ENCODE measurements at places on chromosomes 5 and 9. TPM values are rescaled to one million over a fixed set of nuclear protein-coding genes. Genes with fewer than 3 reads are reported as not detected.

The NME5 gene
- 8.8 TPM for total RNA-seq

The PPP3R2 gene
- 0.63 TPM for total RNA-seq

The SOHLH1 gene
- total RNA-seq = not detected

The KIAA1191 gene
- 114 TPM for total RNA-seq

The OBP2B gene
- total RNA-seq = not detected

The MACROH2A1 gene
- 213 TPM for total RNA-seq

The C9orf153 gene
- total RNA-seq = 1.3 TPM

The PTAR1 gene
- 99.5 TPM for total RNA-seq

The SPINK7 gene
- not detected for total RNA-seq

The KCNT1 gene
- 6.9 TPM for total RNA-seq

The AK6 gene
- 21.0 TPM for total RNA-seq

The IZUMO3 gene
- not detected for total RNA-seq

The SLC34A3 gene
- not detected for total RNA-seq

The FBXL7 gene
- 5.0 TPM for total RNA-seq

The FAM221B gene
- total RNA-seq = not detected

The PTGS1 gene
- 0.31 TPM for total RNA-seq

The GABRP gene
- not detected for total RNA-seq

The RPL37 gene
- 547 TPM for total RNA-seq

The AGGF1 gene
- total RNA-seq = 32.2 TPM

The IQGAP2 gene
- 25.0 TPM for total RNA-seq

The LRRC26 gene
- 0.31 TPM for total RNA-seq

The ORM1 gene
- not detected for total RNA-seq

The ARHGAP26 gene
- 20.0 TPM for total RNA-seq

The BTNL9 gene
- total RNA-seq = 5.6 TPM

The ANXA2R gene
- 2.5 TPM for total RNA-seq

The IL9 gene
- total RNA-seq = not detected

The GDA gene
- total RNA-seq = 36.0 TPM

The GABRA1 gene
- 17.2 TPM for total RNA-seq

The FAXDC2 gene
- total RNA-seq = 14.7 TPM

The FGFR4 gene
- total RNA-seq = 4.1 TPM

The ACSL6 gene
- total RNA-seq = 69.5 TPM

The ASS1 gene
- total RNA-seq = 6.9 TPM

The FOXD4L4 gene
- 1.6 TPM for total RNA-seq

The COL15A1 gene
- total RNA-seq = 11.3 TPM

The SLCO6A1 gene
- 0.31 TPM for total RNA-seq

The TMEM232 gene
- total RNA-seq = 24.1 TPM

The ACTL7A gene
- total RNA-seq = not detected

The NAIP gene
- total RNA-seq = 80.1 TPM

The PCDHB12 gene
- 36.9 TPM for total RNA-seq

The BOD1 gene
- total RNA-seq = 65.1 TPM

The PCDHGC5 gene
- 20.0 TPM for total RNA-seq

The PCDHB5 gene
- 16.3 TPM for total RNA-seq
